Fibroblast of the aortic adventitia (primary cell): ENCODE measurements at places on chromosomes 4 and X. TPM values are rescaled to one million over a fixed set of nuclear protein-coding genes. Genes with fewer than 3 reads are reported as not detected.

The SLC25A53 gene
- 3.6 and 12.9 TPM in 2 replicates for total RNA-seq

The PPEF2 gene
- total RNA-seq = not detected in 2 replicates

The SPARCL1 gene
- total RNA-seq = not detected in 2 replicates

The NUDT11 gene
- total RNA-seq = 11.8 and 13.9 TPM in 2 replicates

The SCML2 gene
- 1.5 and 3.4 TPM in 2 replicates for total RNA-seq

The IBSP gene
- total RNA-seq = not detected in 2 replicates

The MFAP3L gene
- total RNA-seq = 0.82 and 3.3 TPM in 2 replicates

The C1QTNF7 gene
- 0.18 and 11.8 TPM in 2 replicates for total RNA-seq

The PNCK gene
- 0.33 TPM in 1 of 2 replicates, not detected in the other for total RNA-seq

DNA sequence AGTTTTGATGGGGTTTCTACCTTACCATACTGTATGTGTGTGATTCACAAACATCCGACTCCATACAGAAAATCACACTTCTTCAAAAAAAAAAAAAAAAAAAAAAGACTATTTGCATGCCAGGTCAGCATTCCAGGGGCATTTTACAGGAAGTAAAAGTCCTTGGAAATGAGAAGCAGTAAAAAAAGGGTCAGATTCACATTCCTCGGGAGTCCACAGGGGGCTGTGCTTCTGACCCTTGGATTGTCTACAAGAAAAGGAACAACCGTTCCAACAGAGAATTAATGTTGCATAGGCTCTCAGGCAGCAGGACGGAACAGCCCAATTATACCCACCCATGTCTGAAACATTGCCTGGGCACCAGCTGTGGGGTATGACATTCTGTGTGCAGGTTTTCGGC, 290.3 kb downstream of the LDB2 start:
- peak; percentile 63 for DNase-seq

GRCh38 chrX:35919536-35920309, at the start of gene CFAP47:
CFAP47 (plus strand) TSS chrX:35919734; CDS start chrX:35919800, 66 bp downstream.
- DNase-seq = no peak

DNA sequence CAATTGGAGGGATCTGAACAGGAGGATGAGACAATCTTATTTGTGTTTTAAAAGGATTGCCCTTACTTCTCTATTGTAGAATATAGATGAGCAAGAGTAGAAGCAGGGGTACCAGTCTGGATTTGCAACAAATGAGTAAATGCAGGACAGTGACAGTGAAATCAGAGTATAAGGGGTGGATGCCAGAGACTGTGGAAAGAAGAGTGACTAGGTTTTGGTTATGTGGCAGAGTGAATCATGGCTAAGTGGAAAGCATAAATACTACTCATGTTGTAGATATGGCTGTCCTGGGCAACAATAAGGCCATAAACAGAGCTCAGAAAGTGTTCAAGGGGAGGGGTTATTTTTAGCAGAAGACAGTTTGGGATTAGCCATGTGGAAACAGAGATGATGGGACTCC, 6.0 kb upstream of the VSIG4 start:
- DNase-seq = no peak

DNA sequence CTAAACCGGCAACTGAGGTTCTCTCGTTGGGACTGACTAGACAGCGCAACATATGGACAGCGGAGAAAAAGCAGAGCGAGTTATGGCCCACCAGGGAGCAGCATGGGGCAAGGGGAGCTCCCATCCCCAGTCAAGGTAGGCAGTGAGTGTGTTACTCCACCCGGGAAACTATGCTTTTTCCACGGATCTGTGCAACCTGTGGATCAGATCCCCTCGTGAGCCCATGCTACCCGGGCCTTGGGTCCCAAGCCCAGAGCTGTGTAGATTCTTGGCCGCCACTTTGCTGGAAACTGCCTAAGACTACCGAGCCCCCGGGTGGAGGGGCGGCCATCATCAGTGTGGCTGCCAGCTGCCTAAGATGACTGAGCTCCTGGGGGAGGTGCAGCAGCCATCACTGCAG, 140.9 kb downstream of the PAPSS1 start:
- no peak for DNase-seq

DNA sequence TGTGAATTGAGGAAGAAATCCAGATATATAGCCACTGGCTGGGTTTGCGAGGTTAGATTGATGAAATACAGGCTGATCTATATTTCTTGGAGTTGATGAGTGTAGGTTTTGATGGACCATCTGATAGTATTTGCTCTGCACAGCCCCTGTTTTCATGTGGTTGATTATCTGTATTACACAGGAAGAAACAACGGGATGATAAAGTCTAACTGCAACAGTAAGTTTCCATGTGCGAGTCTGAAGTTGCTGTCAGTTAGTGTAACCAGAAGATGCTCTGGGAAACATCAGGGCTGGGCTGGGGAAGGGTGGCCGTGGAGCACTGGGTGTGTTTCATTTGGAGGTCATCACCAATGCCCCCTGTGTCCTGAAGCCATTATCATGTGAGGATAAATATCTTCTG, 148.4 kb upstream of the SFRP2 start:
- DNase-seq = no peak

GRCh38 chr4:168557658-168558057, 60.8 kb downstream of the PALLD start:
- DNase-seq = no peak

- peak; percentile 70 for DNase-seq
Measured at GRCh38 chr4:143337600-143338287, 1.1 kb downstream of the GAB1 start.

DNA sequence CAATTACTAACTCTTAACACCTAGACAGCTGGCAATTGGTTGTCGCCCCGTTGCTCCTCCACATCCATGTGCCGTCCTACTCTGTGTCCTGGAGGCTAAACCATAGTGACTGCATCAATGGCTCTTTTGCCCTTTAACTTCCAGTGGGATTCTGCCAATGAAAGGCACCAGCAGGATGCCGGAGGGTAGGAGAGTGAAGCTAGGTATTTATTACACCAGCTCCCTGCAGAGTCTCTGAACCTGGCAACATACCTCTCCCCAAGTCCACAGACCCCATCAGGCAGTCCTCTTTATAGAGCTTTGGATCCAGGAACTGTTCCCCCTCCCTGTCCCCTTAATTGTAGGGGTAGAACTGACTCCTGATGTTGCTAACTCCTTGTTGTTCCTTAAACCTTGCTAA, 426.8 kb downstream of the HNRNPD start:
- DNase-seq = no peak

- no peak for DNase-seq
Measured at GRCh38 chrX:147498796-147499195, 412.9 kb upstream of the FMR1 start.

DNA sequence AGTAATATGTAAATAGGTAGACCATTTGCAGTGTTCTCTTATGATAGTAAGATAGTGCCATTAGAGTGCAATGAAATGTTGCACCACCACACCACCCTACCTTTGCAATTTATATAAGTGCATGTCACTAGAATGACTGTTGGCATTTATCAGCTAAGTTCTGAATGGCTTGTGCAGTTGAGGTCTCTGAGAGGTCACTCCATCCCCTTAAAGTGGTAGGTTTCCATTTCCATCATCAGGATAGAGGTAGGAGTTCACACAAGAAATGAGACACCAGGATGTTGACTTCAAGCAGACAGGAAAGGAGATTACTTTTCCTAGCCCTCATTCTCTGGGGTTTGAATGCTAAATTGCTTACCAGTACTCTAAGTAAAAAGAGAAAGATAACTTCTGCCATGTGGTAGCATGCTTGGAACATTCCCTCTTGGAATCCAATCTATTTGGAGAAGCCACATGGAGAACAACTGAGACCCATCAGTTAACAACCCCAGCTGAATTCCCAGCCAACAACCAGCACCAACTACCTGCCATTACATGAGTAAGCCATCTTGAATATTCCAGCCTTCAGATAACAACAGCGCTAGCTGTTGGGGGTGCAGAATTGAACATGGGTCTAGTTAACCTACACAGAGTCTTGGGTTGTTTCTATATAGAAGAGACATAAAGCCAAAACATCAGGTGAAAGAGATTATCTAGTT, 6.7 kb upstream of the LRBA start:
- no peak for DNase-seq

GRCh38 chr4:98386-98785, 25.9 kb upstream of the ZNF718 start:
- DNase-seq = no peak

- DNase-seq = no peak
Measured at GRCh38 chrX:153517946-153518834, 748 bp downstream of the ATP2B3 start.

GRCh38 chrX:29477878-29478277, 737.5 kb upstream of the MAGEB2 start:
- no peak for DNase-seq

DNA sequence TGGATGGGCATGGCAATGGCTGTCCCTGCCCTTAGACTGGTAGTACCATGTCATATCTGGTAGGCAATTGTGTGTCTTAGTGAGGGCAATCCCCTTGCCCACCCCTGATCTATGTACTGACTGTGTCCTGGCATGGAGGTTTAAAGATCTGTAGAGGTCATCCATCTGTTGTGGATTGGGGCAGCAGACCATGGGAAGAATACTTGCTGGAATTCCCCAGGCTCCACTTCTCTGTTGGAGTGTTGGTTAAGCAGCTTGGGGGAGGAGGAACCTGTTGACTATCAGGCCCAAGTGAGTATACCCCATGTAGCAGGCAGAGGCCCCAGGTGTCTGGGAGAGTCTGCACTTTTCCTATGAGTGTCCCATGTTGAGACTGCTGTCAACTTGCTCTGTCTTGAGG, 246.7 kb upstream of the DIPK2B start:
- no peak for DNase-seq

- no peak for DNase-seq
Measured at GRCh38 chrX:113868177-113868576, 715.7 kb upstream of the HTR2C start.

- DNase-seq = no peak
Measured at GRCh38 chr4:24745172-24745895, 50.0 kb upstream of the SOD3 start.

DNA sequence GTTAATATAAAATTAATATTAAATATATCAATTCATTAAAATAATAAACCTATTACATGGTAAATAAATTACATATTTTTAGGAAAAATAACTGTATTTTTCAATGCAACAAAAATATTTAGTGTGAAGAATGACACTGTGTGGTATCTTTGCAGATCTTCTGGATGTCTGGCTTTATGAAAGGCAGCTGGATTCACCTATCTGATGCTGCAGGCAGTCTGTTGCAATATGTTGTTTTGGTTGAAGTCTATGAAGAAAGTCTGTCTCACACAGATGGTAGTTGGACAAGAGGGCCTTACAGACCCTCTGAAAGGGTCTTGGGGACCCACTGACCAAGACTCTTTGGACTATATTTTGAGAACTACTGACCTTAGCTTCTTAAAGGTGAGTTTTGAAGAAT, 89.1 kb upstream of the TMEM150C start:
- DNase-seq = no peak

DNA sequence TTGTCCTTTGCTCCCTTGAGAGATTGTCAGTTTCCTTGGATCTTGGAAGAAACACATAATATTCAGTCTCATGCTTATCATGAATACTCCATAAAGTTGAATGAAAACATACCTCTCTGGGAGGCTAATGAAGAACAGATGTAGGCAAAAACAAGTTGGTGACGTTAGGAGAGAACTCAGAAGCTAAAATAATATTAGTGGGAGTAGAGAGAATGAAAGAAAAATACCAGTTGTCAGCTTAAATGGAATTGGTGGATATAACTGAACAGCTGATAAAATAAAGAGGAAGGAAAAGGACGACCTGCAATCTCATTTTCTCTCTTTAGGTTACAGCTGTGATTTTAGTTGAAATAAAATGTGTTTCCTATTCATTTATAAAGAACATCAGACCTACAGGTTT, 124.8 kb downstream of the SNCA start:
- DNase-seq = peak; percentile 41

- DNase-seq = no peak
Measured at GRCh38 chr4:178280362-178280761, 838.1 kb upstream of the AGA start.

DNA sequence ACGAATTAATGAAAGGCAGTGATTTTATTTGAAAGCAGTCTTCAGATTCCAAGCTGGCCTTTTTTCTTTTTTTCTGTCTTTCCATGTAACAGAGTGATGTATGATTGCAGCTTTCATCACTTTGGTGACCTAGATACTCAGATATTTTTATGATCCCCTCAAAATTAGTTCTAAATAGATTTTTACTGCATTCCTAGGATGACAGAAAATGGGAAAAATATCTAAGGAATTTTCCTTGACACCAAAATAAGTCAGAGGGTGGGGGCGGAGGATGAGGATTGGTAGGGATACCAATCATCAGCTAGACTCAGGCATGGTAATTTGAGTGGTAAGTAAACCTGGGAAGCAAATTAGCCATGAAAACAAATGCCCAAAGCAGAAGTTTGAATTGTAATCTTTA, 11.9 kb upstream of the HMGB2 start:
- peak; percentile 32 for DNase-seq

- peak; percentile 49 for DNase-seq
Measured at GRCh38 chr4:73735231-73735630, 5.1 kb upstream of the CXCL8 start.

- no peak for DNase-seq
Measured at GRCh38 chrX:117707948-117708743, 408.5 kb downstream of the KLHL13 start.

DNA sequence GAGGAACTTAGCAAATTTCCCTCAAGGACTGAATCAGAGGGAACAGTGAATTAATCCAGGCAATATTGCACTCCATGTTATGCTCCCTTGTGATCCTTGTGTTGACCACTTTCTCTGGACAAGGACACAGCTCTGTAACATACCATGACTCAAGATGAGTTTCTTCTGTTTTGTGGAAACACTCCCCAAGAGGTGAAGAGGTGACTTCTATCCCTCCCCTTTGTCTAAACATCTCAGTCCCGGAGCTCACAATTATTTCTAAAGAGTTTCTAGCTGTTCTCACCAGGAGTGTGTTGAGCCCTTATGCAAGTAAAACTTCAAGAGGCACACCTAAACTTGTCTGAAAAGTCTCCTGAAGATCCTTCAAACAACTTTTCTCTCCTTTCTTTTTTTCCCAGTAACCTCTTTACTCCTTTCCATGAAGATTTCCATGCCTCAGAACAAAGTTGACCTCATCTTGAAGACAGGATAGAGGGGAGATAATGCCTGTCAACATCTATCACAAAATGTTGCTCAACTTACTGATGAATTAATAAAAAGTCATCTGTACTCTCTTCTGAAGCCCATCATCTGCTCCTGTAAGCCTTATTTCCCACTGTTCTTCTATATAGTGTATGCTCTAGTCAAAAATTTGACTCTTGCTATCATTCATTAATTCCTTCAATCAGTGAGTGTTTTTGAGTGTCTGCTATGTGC, 429.1 kb downstream of the SPRY1 start:
- DNase-seq = peak; percentile 29
